ENCODE measurements at places on chromosomes 13 and 19.

GRCh38 chr19:18833849-18834643 is 2.3 kb downstream of the UPF1 start:
- DNase-seq: no peak

DNA sequence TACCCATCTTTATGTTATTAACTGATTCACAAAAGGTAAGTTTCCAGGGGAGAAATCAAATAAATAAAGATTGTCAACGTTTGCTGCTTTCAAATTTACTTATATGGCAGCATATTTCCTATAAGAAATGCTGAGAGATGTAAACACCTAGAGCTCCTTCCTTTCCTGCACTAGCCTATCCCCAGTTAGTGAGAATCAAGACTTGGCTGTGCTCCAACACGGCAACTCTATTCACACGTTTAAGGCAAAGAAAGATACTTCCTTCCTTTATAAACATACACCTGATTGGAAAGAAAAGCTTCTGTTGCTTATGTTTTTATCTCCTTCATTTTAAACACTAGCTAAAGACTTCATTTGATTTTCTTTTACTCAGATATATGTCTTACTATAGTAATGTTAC is 107.0 kb downstream of the PCDH9 start:
- DNase-seq: no peak

GRCh38 chr19:29439688-29440550 is 85.9 kb upstream of the VSTM2B start:
- DNase-seq: no peak

GRCh38 chr19:13952931-13953531 is 722 bp downstream of the DCAF15 start:
- DNase-seq: no peak

GRCh38 chr19:45758921-45759320 is 10.1 kb downstream of the SIX5 start:
- no peak for DNase-seq

- DNase-seq: no peak
Observed at GRCh38 chr19:2983351-2984214, 6.2 kb downstream of the TLE6 start.

DNA sequence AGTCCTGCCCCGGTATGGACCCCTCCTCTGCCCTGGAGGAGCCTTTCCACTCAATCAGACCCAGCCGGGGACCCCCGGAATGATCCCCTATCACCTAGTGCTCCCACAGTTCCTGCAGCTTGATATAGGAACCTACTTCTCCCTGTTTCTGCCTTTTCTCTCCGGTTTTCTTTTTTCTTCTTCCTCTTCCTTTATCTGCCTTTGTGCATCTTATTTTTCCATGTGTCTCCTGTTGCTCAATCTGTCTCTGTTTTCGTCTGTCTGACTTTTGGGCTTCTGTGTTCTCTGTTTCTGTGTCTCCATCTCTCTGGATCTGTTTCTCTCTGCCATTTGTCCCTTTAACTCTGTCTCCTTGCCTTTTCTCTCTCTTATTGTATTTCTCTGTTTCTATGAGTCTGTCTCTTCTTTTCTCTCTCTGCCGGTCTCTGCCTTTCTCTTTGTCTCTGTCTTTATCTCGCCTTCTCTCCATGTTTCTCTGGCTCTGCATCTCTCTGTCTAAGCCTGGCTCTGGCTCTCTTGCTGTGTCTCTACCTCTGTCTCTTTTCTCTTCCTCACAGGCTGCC is 10.0 kb downstream of the MEGF8 start:
- no peak for DNase-seq

GRCh38 chr13:27678306-27679040 is 56.8 kb downstream of the POLR1D start:
- DNase-seq: no peak

- peak; percentile 73 for DNase-seq
Observed at GRCh38 chr13:30376426-30377311, 45.6 kb upstream of the UBE2L5 start.

GRCh38 chr13:111970494-111971141 is 96.3 kb upstream of the SOX1 start:
- DNase-seq: no peak

DNA sequence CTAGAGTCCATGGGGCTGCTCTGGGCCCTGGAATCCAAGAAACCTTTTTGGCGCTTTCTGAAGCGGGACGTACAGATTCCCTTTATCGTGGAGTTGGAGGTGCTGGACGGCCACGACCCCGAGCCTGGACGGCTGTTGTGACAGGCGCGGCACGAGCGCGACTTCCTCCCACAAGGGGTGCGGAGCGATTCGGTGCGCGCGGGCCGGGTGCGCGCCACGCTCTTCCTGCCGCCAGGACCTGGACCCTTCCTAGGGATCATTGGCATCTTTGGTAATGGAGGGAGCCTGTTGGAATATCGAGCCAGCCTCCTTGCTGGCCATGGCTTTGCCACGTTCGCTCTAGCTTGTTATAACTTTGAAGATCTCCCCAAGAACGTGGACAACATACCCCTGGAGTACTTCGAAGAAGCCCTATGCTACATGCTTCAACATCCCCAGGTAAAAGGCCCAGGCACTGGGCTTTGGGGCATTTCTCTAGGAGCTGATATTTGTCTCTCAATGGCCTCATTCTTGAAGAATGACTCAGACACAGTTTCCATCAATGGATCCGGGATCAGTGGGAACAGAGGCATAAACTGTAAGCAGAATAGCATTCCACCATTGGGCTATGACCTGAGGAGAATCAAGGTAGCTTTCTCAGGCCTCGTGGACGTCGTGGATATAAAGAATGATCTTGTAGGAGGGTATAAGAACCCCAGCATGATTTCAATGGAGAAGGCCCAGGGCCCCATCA is 3.5 kb upstream of the ZFP82 start:
- no peak for DNase-seq

GRCh38 chr13:110265682-110266430 is 41.1 kb downstream of the COL4A1 start:
- DNase-seq: no peak

DNA sequence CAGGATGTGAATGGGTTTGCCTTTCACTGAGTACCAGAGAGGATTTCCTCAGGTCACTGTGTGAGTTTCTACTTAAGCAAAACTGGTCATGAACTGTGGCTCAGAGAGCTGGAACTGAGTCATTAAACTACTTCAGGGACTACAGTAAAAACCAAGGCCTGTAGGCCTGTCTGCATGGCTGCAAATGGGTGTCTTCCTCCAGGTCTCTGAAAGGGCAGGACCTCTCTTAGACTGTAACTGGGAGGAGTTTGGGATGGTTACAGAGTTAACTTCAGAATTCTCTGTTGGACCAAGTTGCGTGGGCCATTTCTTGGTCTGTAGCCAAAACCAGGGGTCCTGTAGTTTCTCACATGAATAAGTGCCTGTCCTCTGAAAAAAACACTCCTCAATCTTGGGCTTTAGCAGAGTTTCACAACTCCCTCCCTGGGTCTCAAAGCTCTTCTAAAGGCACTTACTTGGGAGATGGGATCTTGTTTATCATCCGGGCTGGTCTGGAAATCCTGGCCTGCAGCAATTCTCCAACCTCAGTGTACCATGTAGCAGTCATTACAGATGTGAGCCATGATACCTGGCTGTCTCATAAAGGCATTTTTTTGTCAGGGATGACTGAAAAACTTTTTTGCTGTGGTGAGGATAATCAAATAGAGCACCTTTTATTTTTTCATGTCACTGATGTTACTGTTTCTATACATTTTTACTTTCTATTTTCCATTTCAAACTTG is 19.7 kb downstream of the ZNF714 start:
- DNase-seq: no peak

DNA sequence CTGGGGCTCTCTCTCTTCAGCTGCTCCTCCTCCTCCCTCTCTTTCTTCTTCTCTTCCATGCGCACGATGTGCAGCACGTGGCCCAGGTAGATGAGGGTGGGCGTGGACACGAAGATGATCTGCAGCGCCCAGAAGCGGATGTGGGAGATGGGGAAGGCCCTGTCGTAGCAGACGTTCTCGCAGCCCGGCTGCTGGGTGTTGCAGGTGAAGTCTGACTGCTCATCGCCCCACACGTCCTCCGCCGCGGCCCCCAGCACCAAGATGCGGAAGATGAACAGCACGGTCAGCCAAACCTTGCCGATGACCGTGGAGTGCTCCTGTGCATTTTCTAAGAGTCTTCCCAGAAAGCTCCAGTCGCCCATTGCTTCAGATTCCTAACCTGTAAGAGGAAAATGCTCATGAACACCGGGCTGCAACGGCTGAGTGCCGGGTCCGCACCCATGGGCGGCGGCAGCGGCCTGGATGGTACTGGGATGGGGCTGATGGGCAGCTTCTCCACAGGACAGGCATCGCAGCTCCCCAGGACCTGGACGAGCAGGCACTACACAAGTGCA is 17.8 kb downstream of the GJA3 start:
- DNase-seq: no peak

DNA sequence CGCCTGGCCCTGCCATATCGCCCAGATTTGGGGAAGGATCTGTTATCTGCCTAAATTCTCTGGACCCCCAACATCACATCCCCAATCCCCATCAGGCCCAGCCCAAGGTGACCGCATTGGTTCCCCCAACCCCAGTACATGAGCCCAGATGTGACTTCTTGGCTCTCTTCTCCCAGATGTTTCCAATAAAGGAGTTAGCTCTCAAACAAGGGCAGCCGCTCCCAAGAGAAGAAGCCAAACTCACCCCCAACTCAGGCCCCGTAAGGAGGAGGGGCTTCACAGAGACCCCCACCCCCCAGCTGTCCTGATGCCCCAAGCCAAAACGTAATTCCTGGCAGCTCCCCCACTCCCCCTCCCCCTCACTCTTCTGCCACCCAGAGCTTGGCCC is 6.9 kb downstream of the FBN3 start:
- no peak for DNase-seq

DNA sequence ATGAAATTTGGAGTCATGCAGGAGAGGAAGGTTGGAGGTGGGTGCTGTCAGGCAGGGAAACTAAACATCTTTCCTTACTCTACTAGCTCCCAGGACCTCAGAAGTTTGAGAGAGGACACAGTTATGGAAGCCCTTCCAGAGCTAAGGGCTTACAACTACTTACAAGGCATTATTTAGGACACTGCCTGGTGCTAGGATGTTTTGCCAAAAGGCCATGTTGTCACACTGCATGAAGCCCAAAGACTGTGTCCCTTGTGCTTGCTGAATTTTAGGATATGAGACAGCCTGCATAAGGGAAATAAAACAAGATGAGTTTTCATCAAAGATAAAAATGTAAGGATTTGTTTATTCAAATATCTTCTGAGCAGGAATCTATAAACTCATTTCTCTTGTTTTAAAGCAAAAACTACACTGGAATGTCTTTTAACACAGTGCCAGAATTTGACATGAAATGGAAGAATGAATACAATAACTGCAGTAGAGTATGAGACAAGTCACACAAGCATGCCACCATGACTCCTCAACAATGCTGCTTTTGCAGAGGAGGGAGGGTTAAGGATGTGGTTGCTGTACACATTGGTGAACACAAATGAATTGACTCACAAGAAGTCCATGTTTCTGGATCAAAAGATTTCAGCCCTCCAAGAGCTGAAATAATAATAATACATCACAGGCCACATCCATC is 258.4 kb downstream of the SPRY2 start:
- no peak for DNase-seq

- no peak for DNase-seq
Observed at GRCh38 chr19:55278391-55279135, 1.3 kb downstream of the HSPBP1 start.

- DNase-seq: no peak
Observed at GRCh38 chr19:46132508-46133100, 8.1 kb upstream of the IGFL3 start.

All from CD4-positive, alpha-beta T cell treated with Interleukin-21 for 1 hour (primary cell).